Stimulated activated CD8-positive, alpha-beta memory T cell treated with anti-CD3 and anti-CD28 coated beads, Interleukin-15, amount 100 ng/mL, for 4 hours (primary cell): ENCODE measurements at places on chromosomes 6 and 20.

DNA sequence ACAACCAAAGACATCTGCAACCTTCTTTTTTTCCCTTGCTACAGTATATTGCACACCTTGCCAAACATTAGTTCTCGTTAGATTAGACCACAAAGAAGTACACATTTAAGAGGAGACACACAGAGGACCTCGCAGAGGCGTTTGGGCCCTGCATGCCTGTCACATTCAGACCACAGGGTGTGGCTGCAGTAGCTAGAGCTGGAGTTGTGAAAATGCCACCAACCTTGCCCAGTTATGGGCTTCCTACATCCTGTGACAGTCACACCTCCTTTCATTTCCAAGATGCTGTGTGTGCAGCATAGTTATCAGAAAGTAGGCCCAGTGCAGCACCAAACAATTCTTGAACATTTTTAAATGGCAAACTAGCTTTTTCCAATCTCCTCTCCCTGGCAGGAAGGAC, 2.4 kb downstream of the SYNE1 start:
- no peak for DNase-seq

- no peak for DNase-seq
These were observed 12.9 kb downstream of the MAPRE1 start for GRCh38 chr20:32832664-32833063.

GRCh38 chr6:108800427-108800864, 47.8 kb upstream of the ARMC2 start:
- DNase-seq = no peak

DNA sequence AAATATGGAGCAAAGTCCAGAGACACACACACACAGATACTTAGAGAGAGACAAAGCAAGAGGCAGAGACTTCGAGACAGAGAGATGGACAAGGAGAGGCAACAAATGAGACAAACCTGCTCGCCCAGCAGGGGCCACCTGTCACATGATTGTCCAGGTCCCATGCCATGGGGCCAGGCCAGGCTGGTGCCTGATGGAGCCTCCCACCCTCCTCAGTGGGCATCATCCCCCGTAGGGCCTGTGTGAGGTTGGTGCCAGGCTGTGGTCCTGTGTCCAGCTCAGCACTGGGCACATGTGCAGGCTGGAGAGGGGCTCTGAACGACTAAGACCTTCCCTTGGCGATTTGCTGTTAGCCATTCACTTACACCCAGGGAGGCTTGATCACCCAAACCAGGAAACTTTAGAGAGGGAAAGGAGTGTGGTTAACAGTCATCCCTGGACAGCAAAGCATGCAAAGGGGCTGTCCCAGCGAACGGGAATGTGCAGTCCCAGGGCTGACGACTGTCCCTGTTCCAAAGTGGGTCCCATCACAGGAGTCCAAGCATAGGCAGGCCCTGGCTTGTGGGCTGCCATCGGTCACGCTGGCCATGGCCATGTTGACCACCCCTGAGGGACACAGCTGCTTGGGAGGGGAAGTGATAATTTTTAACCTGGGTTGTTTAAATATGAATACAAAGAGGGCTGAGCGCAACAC, 38.4 kb upstream of the PHACTR3 start:
- DNase-seq = no peak

GRCh38 chr6:62971976-62972658, 239.2 kb upstream of the FKBP1C start:
- DNase-seq = no peak

- DNase-seq = no peak
These were observed 78.6 kb downstream of the LINC00237 start for GRCh38 chr20:21027569-21027968.

GRCh38 chr20:36656733-36657132, 10.7 kb upstream of the SLA2 start:
- DNase-seq = no peak
